ENCODE measurements at places on chromosomes 12 and 14. TPM values are rescaled to one million over a fixed set of nuclear protein-coding genes. Genes with fewer than 3 reads are reported as not detected.

GRCh38 chr14:53146739-53147138 lies 6.4 kb downstream of the DDHD1 start:
- no peak overlapping the region for H3K27ac ChIP-seq
- H3K27me3 ChIP-seq = no peaks in the 10 kb centered on the region
- H3K4me1 ChIP-seq = peaks cover 24% of the 10 kb centered on the region
- no peak for DNase-seq
- H3K4me3 ChIP-seq = no peak overlapping the region

- peak overlapping the region; percentile 39 for H3K27ac ChIP-seq
- H3K36me3 ChIP-seq = peaks cover 5% of the 10 kb centered on the region
- peak; percentile 59 for DNase-seq
- H3K4me3 ChIP-seq = no peak overlapping the region
- no peaks in the 10 kb centered on the region for H3K27me3 ChIP-seq
- H3K4me1 ChIP-seq = peaks cover 16% of the 10 kb centered on the region
Observed at GRCh38 chr14:92998946-92999345, 76.0 kb downstream of the CHGA start.

DNA sequence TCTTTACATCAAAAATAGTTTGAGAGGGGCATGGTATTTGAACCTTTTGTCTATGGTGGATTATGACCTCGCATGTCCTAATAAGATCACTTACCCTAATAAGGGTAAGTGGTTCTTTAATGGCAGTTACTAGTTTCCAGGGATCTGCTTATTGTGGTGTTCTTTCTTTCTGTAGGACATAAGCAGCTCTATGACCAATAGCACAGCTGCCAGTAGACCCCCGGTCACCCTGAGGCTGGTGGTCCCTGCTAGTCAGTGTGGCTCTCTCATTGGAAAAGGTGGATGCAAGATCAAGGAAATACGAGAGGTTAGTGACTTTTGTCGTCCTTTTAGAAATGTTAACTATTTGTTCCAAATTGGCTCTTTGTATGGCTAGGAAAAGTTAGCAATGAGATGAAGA lies 7.2 kb downstream of the PCBP2 start:
- DNase-seq = no peak
- H3K27me3 ChIP-seq = no peaks in the 10 kb centered on the region
- no peak overlapping the region for H3K27ac ChIP-seq
- peaks cover 100% of the 10 kb centered on the region for H3K36me3 ChIP-seq
- no peak overlapping the region for H3K4me3 ChIP-seq
- H3K4me1 ChIP-seq = peaks cover 58% of the 10 kb centered on the region

- no peak overlapping the region for H3K4me3 ChIP-seq
- H3K4me1 ChIP-seq = peaks cover 5% of the 10 kb centered on the region
- H3K36me3 ChIP-seq = no peaks in the 10 kb centered on the region
- H3K27me3 ChIP-seq = no peaks in the 10 kb centered on the region
- DNase-seq = no peak
Observed at GRCh38 chr12:82866227-82866775, 179.6 kb downstream of the TMTC2 start.

GRCh38 chr14:22780941-22781300 lies 14.4 kb downstream of the OXA1L start:
- H3K36me3 ChIP-seq = no peaks in the 10 kb centered on the region
- peaks cover 8% of the 10 kb centered on the region for H3K4me1 ChIP-seq
- no peak for DNase-seq

DNA sequence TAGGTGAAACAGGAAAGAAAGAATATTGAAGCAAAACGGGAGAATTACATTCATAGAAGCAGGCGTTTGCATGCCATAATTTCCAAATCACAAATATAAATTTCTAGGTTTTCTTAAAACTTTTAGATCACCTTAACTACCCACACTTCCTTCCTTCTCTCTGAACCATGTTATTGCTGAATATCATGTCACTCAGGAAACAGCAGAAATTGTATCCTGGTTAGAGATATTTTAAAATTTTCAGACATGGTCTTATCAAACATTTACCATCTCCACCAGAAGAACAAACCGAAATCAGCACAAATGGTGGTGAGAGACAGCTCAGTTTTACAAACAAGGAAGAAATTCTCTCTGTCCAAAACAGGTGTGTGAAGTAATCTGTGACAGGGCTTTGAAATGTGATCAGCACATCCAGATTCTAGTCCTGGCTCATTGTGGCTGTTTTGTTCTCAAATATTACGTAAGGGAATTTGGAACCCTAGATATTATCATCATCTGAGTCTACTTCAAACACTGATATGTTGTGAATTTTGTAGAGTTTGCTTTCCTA lies 16.3 kb downstream of the TESPA1 start:
- H3K4me3 ChIP-seq = no peak overlapping the region
- H3K36me3 ChIP-seq = no peaks in the 10 kb centered on the region
- H3K27me3 ChIP-seq = peaks cover 8% of the 10 kb centered on the region
- H3K4me1 ChIP-seq = no peaks in the 10 kb centered on the region
- DNase-seq = no peak

DNA sequence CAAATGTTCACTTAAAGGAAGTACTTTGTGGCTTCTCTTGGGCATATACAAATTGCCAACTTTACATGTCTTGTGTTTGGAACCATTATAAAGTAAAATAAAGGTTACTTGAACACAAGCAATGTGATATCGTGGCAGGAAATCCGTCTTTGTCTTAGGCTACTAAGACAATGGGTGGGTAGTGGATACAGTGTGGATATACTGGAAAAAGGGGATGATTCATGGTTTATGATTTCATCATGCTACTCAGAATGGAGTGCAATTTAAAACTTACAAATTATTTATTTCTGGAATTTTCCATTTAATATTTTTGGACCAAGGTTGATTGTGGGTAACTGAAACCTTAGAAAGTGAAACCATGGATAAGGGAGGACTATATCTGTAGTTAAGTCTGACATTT lies 48.4 kb downstream of the MYRFL start:
- no peak for DNase-seq
- H3K36me3 ChIP-seq = no peaks in the 10 kb centered on the region
- H3K27ac ChIP-seq = no peak overlapping the region

DNA sequence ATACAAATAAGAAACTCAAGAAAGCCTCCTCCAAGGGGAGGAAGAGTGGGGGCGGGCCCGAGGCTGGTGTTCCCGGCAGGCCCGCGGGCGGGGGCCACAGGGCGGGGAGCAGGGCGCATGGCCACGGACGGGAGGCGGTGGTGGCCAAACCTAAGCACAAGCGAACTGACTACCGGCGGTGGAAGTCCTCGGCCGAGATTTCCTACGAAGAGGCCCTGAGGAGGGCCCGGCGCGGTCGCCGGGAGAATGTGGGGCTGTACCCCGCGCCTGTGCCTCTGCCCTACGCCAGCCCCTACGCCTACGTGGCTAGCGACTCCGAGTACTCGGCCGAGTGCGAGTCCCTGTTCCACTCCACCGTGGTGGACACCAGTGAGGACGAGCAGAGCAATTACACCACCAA lies 8.7 kb downstream of the DACT1 start:
- H3K27me3 ChIP-seq = no peaks in the 10 kb centered on the region
- H3K27ac ChIP-seq = no peak overlapping the region
- H3K4me3 ChIP-seq = no peak overlapping the region

- DNase-seq = no peak
- peaks cover 24% of the 10 kb centered on the region for H3K4me1 ChIP-seq
- no peaks in the 10 kb centered on the region for H3K36me3 ChIP-seq
Observed at GRCh38 chr14:60636879-60637478, 12.3 kb downstream of the SIX1 start.

DNA sequence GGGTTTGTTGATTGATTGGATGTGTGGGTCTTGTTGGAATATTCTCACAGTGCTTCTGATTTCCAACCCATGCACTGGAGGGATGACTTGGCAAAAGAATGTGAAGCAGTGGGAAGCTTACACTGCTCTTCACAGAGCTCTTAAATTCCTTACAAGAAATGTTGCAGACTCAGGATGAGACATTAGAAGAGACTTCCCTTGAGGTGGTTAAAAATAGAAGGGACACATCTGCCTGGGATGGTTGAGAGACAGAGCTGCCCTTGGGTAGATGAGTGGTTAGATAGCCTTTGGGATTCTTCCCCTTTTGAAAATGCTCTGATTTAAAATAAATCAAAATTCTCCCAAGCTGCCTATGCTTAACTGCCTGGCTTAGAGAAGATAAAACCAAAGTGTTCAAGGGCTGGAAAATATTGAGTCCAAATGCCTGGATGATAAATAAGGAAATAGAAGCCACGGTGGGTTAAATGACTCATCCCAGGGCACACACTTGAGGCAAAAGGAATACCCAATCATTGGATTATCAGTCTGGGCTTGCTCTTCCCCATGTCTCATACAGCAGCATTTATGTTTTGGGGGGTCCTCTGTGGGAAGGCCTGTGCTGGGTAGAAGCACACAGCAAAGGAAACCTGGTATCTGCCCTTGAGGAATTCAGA lies 264.3 kb downstream of the AKAP6 start:
- H3K4me3 ChIP-seq = no peak overlapping the region
- H3K4me1 ChIP-seq = peaks cover 30% of the 10 kb centered on the region
- no peak for DNase-seq
- H3K27ac ChIP-seq = peak overlapping the region; percentile 26

- no peaks in the 10 kb centered on the region for H3K4me1 ChIP-seq
- H3K27ac ChIP-seq = no peak overlapping the region
- no peaks in the 10 kb centered on the region for H3K36me3 ChIP-seq
- peaks cover 5% of the 10 kb centered on the region for H3K27me3 ChIP-seq
Observed at GRCh38 chr12:52613384-52614030, 4.9 kb downstream of the KRT73 start.

DNA sequence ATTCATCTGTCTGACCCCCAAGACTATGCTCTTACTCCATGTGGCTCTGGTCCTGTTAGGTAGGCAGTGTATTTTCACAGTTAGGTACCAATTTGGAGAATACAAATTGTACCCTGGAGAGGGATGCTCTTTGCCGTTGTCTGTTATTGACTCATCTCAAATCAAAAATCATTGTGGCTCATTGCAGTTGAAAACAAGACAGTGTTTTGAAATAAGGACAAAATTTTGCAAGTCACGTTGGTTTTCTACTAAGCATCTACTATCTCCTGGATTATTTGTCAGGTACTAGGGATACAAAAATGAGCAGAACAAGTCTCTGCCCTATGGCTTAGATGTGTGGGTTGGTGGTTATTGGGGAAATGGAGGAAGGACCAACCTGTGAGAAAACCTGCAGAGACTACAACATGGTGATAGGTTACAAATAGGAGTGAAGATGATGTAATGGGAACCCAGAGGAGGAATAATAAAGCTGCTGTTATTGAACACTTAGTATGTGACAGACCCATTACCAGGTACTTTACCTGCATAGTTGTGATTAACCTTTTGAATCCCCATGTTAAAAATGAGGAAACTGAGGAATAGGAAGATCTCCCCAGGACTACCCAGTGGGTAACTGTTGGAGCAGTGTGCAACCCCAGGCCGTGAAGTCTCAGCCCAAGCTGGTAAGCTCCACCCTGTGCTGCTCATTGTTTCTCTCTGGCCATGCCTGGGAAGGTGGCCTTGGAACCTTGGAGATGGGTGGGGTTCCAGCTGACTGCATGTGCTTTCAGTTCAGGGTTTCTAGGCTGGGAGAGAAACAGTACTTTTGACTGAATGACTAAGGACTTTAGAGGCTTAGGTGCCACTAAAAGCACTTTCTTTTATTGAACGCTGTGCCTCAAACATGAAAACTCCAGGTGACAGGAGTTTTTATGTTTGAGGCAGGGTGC lies 72.9 kb upstream of the SRSF5 start:
- H3K27me3 ChIP-seq = no peaks in the 10 kb centered on the region
- H3K4me3 ChIP-seq = no peak overlapping the region
- H3K27ac ChIP-seq = peak overlapping the region; percentile 84
- H3K4me1 ChIP-seq = peaks cover 85% of the 10 kb centered on the region
- DNase-seq = no peak

DNA sequence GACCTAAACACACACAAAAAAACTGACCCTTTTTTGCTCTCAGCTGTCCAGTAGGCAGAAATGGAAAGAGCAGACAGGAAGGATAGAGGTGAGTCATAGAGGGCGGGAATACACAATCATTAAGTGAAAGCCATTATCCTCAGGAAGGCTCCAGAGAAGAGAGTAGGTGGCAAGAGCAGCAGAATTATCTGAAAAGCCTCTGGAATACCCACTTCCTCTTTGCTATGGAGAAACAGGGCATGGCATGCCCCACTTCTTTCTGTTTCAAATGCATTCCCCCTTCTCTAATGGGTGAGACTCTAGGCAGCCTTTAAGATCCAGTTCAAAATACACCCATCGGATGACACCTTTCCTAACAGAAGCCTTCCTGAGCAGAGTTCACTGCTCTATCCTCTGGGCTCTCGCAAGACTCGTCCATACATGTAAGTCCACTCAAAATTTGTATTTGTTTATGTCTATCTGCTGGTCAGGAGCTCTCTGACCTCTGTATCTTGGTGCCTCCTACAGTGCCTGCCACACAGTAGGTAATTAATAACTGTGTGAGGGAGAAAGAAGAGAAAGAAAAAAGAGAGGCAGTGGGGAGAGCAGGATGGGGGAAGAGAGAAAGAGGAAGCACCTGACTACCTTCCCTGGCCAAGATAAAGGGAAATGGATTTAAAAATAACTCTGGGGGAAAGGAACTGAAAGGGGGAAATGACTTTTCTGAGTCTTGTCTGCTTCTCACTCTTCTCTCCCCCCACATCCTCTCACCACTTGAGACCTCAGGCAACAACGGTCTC lies 8.5 kb downstream of the KLHL33 start:
- peaks cover 45% of the 10 kb centered on the region for H3K4me1 ChIP-seq
- no peaks in the 10 kb centered on the region for H3K36me3 ChIP-seq
- no peaks in the 10 kb centered on the region for H3K27me3 ChIP-seq

DNA sequence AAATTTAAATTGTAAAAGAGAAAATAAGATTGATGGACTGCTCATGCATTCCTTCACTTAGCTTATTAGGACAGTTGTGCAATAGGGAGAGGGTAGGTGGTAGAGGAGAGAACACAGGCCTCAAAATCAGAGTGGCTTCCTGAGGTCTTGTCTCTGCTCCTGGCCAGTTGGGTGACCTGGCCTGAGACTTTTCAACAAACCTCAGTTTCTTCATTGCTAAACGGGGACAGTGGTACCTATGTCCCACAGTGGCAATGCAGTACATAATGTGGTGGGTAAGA lies 2.6 kb downstream of the MAP3K12 start:
- peak overlapping the region; percentile 12 for H3K4me3 ChIP-seq
- H3K36me3 ChIP-seq = no peaks in the 10 kb centered on the region
- no peaks in the 10 kb centered on the region for H3K27me3 ChIP-seq
- H3K27ac ChIP-seq = no peak overlapping the region
- H3K4me1 ChIP-seq = peaks cover 35% of the 10 kb centered on the region

- no peaks in the 10 kb centered on the region for H3K27me3 ChIP-seq
- no peaks in the 10 kb centered on the region for H3K4me1 ChIP-seq
- no peak for DNase-seq
Observed at GRCh38 chr12:97630875-97631274, 168.3 kb downstream of the RMST start.

Gene AKAP5
- total RNA-seq = 0.25 TPM

Gene SYT1
- total RNA-seq = 0.86 TPM

Gene CFAP54
- total RNA-seq = 0.79 TPM

Gene KRT72
- not detected for total RNA-seq

Gene HOXC6
- not detected for total RNA-seq

Gene ACOT6
- total RNA-seq = not detected

Gene EIF2S3B
- total RNA-seq = not detected

Gene CACNA2D4
- 0.93 TPM for total RNA-seq

Gene FLVCR2
- 1.7 TPM for total RNA-seq

Gene SMIM41
- total RNA-seq = not detected

Gene RNF34
- total RNA-seq = 20.2 TPM

Measured in heart left ventricle (tissue), 16 donors.